Epithelial cell of proximal tubule (primary cell): ENCODE measurements at places on chromosomes 6 and 20. TPM values are rescaled to one million over a fixed set of nuclear protein-coding genes. Genes with fewer than 3 reads are reported as not detected.

Gene ARMC2
- 0.58 and 1.7 TPM in 2 replicates for total RNA-seq

DNA sequence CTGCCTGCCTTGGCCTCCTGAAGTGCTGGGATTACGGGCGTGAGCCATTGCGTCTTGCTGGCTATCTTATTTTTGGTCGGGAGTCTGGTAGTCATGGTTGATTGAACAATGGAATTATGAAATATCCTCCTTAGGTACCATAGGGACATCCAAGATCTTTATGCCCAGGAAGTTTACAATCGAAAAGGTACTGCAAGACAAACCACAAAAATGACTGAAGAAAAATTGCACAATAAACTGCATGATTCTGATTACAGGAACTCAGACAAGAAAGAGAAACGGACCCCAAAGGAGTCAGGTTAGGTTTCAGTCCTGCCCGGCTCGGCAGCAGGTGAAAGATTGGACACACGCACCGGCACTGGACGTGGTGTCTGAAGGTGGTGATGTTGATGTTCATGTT lies 5.3 kb downstream of the SLC26A8 start:
- DNase-seq, result no peak

DNA sequence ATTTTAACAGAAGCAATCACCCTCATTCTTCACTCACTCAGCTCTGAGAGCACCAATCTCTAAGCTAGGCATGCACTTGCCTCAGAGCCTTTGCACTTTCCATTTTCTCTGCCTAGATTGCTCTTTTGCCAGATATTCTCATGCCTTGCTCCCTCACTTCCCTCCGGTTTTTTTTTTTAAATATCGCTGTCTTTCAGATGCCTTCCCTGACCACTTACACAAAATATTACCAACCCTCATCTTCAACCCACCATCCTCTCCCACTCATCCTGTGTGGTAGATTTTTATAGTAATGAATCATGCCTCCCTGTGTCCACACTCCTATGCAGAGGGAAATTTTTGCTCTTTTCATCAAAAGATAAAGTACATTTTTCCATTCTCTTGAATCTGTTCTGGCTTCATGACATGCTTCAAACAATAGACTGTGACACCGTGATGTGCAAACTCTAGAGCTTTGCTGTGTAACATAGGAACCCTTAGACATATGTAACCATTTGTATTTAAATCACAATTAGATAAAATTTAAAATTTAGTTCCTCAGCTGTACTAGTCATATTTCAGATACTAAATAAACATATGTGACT lies 437.1 kb downstream of the UTRN start:
- DNase-seq, result no peak

DNA sequence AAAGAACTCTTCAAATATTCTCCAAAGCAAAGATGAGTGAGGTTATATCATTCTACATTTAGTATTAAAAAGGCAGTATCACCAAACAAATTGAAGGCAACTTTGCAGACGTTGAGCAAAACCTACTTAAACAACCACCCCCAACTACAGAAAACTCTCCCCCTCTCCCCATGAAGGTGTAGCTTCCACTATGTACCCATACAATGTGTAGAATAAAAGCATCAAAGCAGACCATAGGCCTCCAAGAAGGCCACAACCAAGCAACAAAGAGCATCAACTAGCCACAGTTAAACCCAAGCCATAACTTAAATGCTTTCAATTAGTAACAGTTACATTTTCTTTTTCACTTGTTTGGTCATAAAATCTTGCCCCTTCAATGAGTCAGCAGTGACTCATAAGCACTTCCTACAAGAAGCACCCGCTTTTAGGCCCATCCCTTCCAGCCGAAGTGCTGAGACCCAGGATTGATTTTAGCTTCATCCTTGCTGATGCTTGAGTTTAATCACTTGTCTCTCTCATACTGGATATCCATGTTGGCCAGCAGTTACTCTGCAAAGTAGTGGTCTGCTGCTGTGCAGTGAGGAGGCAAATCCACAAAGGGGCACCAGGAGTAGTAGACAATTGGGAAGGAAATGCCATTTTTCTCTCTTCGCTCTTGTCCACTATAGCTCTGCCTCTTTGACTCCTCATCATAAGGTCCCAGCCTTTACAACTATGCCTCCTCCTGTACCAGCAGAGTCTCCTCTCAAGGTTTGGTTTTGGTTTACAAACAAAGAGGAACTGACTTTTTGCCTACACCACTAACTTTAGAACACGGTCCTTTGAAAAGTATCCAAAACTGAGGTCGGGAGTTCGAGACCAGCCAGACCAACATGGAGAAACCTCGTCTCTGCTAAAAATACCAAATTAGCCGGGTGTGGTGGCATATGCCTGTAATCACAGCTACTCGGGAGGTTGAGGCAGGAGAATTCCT lies 8.4 kb upstream of the NUP153 start:
- peak; percentile 56 for DNase-seq

Gene MPIG6B
- not detected in 2 replicates for total RNA-seq

DNA sequence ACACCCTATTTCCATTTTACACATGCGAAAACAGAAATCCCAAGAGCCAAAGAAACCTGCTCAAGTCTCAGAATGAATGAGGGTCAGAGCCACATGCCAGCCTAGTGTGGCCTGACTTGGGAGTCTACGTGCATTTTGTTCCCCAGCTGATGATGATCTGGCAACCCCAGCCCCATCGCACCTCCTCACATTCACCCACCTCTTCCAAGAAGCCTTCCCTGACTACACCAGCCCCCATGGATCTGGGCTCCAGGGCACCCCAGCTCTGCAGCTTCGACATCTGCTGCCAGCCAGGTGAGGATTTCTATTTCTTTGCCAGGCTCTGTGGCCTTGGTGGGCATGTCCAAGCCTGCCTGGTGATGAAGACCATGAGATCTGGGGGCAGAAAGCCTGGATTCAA lies 41.0 kb downstream of the ANGPT4 start:
- DNase-seq, result no peak

GRCh38 chr6:79094938-79095337 lies 16.9 kb upstream of the PHIP start:
- no peak for DNase-seq

DNA sequence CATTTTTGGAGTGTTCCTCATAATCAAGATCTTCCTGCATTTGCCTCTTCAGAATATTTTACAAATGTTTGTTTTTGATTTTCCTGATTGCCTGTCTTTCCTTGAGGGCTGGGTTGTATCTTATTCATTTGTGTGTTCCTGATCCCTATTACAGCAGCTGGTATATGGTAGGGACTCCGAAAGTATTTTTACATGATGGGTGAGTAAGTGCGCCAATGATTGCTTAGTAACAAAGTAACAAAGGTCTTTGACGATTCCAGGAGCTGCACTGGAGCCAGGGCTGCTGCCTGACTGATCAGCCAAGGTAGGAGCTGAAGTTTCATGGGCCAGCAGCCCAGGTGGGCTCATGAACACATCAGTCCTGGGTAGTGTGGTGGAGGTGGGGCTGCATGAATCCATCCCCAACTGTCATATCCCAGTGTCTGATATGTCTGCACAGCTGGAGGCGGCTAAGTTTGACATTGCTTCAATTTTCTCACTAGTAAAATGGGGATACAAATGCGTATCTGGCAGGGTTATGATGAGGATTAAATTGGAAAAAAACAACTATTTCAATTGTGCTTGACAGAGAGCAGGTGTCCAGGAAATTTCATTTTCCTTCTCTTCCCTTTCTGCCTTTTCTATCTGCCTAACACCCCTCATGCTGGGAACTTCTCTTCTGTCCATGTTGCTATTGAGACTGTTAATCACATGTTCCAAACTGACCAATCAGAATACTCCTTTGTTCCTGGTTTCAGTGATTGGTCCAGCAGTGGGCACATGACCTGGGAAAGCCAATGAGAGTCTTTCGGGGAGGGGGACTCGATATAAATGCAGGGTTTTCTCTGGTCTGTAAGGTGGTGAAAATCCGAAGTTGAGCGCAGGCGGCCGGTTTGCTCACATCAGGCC lies 90.7 kb downstream of the CDH26 start:
- DNase-seq, result no peak

GRCh38 chr6:67265996-67266921 lies 1368.8 kb upstream of the ADGRB3 start:
- DNase-seq, result no peak

- no peak for DNase-seq
Measured at GRCh38 chr6:112997421-112998085, 650.4 kb downstream of the RFPL4B start.

GRCh38 chr6:160088069-160088783 lies 33.4 kb upstream of the SLC22A1 start:
- peak; percentile 6 for DNase-seq

GRCh38 chr6:2884804-2885203 lies 18.3 kb downstream of the SERPINB9 start:
- DNase-seq, result no peak

DNA sequence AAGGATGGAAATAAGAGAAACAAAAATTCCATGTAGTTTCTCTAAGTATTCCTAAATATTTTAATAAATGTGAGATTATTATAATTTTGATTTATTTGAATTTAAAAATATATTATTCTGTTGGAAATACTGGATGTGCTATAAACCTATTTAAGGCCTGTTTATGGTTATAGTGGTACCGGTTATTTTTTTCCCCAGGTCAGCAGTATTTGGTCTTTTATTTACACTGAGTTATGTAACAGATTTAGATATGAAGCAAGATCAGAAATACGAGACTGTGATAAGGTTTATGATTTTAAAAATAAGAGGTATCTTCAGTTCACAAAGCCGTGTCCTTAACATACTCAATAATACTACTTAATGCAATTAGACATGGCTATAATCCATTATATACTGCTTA lies 634.3 kb upstream of the POU3F2 start:
- no peak for DNase-seq

GRCh38 chr6:6569096-6569810 lies 19.3 kb upstream of the LY86 start:
- DNase-seq, result no peak

- no peak for DNase-seq
Measured at GRCh38 chr6:48099713-48100587, 11.0 kb downstream of the PTCHD4 start.

Gene PIGT
- 59.9 and 71.0 TPM in 2 replicates for total RNA-seq

Gene ZNF292
- total RNA-seq, result 6.4 and 12.5 TPM in 2 replicates

Gene ID1
- total RNA-seq, result 237 and 302 TPM in 2 replicates

- DNase-seq, result no peak
Measured at GRCh38 chr6:170470734-170471133, 82.4 kb downstream of the PSMB1 start.

Gene BTN3A1
- 5.4 and 7.2 TPM in 2 replicates for total RNA-seq

GRCh38 chr6:81401970-81402690 lies 350.4 kb downstream of the TENT5A start:
- DNase-seq, result no peak

DNA sequence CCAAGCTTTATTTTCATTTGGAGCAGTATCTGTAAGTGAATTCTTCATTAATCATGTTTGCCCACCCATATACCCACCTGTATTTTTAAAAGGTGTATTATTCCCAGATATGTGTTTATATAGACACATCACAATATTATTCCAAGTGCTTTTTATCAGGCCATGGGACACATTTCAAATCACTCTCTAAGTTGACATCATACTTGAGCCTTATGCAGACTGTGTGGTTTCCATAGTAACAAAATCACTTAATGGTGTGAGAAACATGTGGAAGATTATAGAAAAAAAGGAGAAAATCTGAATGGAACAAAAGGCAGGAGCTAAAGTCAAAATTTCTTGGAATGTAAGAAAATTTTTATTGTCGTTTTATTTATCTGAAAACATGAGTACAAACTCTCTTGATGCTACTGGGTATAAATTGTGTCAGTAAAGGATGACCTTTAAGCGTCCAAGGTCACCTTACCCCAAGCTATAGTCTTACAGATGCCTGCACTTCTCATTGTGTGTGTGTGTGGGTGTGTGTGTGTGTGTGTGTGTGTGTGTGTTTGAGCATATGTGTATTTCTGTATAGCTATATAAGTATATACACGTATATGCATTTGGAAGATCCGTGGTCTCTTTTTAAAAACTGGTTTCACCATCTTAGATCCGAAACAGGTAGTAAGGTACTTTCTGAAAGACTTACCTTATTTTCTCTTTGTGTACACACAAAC lies 79.8 kb upstream of the CCN6 start:
- DNase-seq, result no peak

DNA sequence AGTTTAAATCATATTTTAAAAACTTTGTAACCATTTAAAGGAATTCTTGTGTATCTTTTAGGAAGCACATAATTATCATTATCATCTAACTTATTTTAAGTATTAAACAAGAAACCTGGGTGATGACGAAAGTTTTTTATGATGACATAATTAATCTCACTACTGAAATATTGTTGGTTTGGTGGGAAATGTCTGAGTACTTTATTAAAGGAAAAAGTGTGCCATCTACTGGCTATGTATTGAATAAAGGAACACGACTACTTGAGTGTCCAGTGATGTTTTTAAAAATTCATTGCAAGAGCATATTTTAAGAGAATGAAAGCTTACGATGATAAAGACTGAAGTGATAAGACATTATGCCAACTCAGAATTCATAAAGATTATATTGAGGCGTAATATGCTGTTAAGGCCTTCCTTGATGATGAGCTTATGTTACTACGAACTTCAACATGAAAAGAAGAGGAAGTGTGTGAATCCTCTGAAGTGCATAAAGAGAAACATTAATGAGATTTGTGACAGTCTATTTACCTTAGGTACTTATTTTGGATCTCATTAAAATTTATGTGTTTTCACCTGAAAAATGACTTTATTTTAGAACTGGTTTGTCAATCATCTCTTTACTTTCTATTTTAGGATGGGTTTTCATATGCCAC lies 12.0 kb upstream of the TRMT11 start:
- no peak for DNase-seq

GRCh38 chr6:139695361-139695760 lies 320.9 kb upstream of the CITED2 start:
- DNase-seq, result no peak

GRCh38 chr6:89146718-89147700 lies 1.2 kb downstream of the PM20D2 start:
- DNase-seq, result peak; percentile 52

DNA sequence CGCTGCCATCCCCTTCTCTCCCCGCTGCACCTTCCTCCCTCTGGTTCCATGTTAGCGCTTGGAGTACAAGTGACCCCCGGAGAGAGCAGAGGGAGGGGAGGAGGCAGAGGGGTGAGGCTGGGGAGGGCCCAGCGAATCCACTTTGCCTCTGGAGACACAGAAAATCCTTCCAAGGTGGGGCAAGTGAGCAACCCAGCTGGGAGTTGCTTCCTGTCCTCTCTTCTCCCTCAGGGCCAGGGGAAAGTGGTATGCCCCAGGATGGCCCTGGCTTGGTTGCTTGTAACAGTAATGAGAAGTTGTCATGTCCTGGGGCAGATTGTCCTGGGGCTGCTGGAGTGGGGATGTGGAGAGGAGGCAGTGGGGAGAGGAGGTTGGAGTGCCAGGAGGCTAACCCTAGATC lies 691 bp upstream of the ANGPT4 start:
- DNase-seq, result no peak

Gene AVP
- total RNA-seq, result not detected in 2 replicates

Gene PROCR
- total RNA-seq, result 39.3 and 56.6 TPM in 2 replicates

- no peak for DNase-seq
Measured at GRCh38 chr20:8639112-8639778, 429.6 kb upstream of the PLCB4 start.

GRCh38 chr6:47729019-47729418 lies 30.6 kb downstream of the ADGRF4 start:
- DNase-seq, result no peak

Gene RNF182
- 15.6 and 19.1 TPM in 2 replicates for total RNA-seq
